ENCODE measurements at places on chromosomes 3 and 15.

GRCh38 chr3:194285024-194285849 is 65.9 kb downstream of the CPN2 start:
- no peak for DNase-seq

- DNase-seq = no peak
These were observed 54.8 kb downstream of the MESD start for GRCh38 chr15:80934761-80935221.

DNA sequence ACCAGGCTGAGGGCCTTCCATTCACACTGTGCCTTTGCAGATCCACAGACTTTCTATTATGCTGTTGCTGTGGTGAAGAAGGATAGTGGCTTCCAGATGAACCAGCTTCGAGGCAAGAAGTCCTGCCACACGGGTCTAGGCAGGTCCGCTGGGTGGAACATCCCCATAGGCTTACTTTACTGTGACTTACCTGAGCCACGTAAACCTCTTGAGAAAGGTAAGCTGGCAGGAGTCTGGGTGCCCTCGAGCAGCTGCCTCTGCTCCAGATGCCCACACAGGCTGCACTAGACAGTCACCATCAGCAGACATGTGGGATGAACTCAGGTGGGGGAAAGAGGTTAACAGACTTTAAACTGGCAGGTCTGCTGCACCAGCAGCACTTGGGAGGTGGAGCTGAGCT is 8.3 kb downstream of the TF start:
- no peak for DNase-seq

DNA sequence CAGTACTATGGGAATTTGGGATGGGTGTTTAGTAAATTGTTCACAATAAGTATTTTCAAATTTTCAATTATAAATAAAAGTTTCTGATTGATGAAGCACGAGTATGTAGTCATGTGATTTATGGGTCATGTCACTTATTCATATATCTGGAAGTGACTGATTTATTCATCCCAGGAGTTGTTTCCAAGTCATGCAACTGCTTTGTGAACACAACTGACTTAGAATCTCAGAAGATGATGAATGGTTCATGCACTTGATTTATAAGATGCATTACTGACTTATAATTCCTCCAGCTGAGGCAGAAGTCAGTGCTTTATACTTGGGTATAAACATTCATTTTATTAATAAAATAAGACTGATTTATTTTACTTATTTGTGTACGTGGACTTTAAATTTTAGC is 137.8 kb upstream of the CBLB start:
- DNase-seq = no peak

GRCh38 chr15:50506121-50506520 is 40.3 kb downstream of the USP50 start:
- DNase-seq = no peak

- DNase-seq = no peak
These were observed 24.1 kb downstream of the ZNF592 start for GRCh38 chr15:84772467-84772866.

GRCh38 chr3:128804017-128804810 is 75.2 kb upstream of the ACAD9 start:
- peak; percentile 51 for DNase-seq

DNA sequence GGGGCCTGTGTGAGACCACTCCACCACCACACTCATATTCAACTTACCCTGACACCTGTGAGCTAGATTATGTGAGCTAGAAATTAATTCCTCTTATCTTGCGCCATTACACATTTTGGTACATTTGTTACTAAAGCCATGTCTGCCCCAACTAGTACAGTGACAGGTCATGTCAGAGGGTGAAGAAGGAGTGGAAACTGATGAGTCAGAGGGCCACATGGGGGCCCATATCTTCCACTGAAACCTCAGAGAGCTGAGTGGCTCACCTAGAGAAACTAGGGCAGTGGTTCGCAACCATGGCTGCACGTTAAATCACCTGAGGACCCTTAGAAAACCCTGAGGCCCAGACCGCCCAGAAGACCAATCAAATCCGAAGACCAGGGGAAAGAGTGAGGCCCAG is 15.7 kb upstream of the MEF2A start:
- no peak for DNase-seq

- DNase-seq = no peak
These were observed 27.0 kb downstream of the NDUFB4 start for GRCh38 chr3:120622870-120623726.

DNA sequence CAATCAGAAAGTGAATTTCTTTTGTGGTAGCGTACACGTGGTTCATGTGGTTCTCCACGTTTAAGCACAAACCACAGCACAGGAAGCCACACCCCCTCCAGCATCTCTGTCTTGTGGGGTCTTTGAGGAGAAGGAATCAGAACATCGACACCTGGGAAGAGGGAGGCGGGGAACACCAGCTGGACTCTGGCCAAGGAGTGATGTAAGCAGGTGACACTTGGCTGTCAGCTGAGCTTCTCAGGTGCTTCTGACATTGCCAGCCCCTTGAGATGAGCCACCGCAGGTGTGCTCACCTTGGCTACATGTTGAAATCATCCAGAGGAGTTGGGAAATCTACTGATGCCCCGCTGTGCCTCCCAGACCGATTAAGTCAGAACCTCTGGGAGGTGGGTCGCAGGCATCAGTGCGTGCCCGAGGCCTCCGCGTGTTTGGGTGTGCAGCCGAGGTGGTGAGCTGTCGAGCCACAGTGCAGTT is 85.0 kb downstream of the FAM81A start:
- peak; percentile 26 for DNase-seq

DNA sequence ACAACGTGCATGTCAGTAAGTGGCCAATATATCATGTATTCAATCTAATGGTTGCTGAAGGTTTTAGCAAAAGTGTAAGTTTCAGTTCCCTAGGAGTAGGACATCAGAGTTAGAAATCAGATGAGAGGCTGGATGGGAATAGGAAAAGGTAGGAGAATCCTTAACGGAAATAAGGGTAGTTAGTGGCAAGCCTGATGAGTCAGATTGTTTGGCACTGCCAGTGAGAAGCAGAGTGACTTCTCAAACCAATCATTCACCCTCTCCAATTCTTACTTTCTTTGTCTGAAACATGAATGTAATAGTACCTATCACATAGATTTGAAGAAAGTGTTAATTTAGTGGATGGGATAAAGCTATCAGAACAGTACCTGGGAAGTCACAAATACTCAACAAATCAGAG is 894.0 kb downstream of the NTRK3 start:
- no peak for DNase-seq

GRCh38 chr3:32126305-32127015 is 20.0 kb downstream of the GPD1L start:
- DNase-seq = no peak

DNA sequence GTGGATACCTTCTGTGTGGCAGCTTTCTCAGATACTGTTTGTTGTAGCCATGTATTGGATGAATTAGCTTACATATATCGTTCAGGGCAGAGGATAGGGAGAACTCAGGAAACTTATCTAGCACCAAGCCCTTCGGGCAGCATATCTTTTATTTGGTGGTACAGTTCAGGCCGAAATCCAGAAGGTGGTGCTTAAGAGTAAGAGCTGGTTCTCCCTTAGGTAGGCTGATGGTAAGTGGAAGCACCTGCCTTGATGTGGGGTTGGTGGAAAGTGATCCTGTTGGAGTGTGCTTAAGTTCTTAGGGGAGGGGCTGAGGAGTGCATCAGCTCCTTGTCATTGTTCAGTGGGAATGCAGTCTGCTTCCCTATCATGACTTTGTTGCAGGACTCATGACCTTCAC is 187.5 kb downstream of the DOCK3 start:
- no peak for DNase-seq

DNA sequence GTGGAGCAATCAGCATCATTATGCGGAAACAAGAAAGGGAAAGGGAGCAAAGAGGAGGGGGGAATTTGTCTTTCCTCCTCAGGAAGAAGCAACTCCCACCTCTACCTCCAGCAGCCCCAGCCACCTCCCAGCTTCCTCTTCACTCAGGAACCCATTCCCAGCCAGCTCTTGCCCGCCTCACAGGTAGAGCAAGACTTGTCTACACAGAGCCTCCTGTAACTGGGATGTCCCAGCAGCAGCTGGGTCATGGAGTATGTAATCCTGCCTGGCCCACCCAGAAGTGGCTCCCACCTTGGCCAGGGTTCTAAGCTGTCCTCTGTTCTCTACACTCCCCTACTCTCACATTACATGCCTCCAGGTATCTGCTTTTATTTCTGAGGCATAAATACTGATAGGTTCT is 14.0 kb downstream of the IGDCC3 start:
- no peak for DNase-seq

- no peak for DNase-seq
These were observed 50.5 kb downstream of the TNFAIP8L3 start for GRCh38 chr15:51044037-51044727.

- no peak for DNase-seq
These were observed 2.9 kb upstream of the RAP2B start for GRCh38 chr3:153158961-153159735.

DNA sequence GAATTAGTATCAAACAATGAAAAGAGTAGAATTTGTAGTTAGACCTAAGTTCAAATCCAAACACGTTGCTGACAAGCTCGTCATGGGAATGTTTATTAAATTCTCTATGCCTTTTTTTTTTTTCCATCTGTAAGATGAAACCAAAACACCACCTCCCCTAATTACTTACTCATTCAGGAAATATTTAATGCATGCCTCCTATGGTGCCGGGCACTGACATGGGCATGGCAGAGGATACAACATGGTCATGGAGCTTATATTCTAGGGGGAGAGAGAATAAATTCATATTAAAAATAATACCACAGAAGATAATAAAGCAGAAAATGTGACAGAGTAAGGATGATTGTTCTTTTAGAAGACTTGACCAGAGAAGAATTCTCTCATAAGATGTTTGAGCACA is 215.8 kb downstream of the RYR3 start:
- DNase-seq = no peak

GRCh38 chr15:35107122-35107521 is 22.0 kb upstream of the NANOGP8 start:
- no peak for DNase-seq

DNA sequence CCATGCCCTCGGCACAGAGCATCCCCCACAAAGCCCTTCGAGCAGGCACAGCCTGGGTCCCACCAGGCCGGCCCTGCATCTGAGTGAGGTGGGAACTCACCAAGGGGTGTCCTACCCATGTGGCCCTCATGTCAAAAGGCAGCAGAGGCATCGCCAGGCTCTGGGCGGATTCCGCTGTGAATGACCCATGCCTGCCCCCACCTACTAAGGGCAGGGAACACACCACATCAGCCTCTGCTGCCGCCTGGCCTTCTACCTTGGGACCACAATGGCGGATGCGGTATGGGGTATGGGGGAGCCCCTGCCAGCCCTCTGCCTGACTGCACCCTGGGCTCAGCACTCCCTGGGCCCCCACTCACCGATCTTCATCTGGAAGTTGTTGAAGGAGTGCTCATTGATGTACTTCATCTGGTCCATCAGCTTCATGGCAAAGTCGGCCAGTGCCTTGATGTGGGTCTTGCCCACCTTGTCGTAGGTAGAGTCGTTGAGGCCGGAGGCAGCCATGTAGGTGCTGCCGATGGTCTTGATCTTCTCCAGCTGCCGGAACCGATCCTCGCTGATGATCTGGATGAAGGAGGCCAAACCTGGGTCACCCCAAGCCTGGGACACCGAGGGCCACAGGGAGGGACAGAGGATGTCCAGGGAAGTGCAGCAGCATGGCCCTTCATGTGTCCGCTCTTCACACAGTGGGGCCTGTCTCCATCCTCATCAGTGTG is 87.8 kb downstream of the SEC22A start:
- DNase-seq = no peak

DNA sequence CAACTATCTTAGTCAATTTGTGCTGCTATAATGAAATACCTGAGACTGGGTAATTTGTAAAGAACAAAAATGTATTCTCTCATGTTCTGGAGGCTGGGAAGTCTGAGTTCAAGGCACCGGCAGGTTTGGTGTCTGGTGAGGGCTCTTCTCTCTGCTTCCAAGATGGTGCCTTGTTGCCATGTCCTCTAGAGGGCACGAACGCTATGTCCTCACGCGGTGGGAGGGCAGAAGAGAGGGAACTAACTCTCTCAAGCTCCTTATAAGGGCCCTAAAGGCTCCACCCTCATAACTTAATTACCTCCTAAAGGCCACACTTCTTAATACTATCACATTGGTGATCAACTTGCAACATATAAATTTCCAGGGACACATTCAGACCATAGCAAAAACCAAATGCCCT is 108.4 kb downstream of the ADAMTSL3 start:
- no peak for DNase-seq

GRCh38 chr3:58621086-58621830 is 44.1 kb upstream of the FAM107A start:
- DNase-seq = no peak

DNA sequence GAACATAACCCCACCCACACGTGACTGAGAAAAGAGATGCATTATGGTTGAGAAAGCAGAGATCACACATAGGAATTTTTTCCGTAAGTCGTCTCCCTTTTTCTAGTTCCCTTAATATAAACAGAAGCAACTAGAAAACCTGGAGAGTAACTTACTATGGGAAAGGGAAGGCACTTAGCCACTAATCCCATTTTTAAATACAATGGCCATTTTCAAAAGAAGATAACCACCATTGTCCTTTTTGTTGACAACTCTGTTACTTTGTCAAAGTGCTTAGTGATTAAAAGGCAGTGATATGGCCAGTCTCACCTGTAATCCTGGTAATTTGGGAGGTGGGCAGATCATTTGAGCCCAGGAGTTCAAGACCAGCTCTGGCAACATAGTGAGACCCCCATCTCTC is 184.4 kb upstream of the UMPS start:
- DNase-seq = no peak

DNA sequence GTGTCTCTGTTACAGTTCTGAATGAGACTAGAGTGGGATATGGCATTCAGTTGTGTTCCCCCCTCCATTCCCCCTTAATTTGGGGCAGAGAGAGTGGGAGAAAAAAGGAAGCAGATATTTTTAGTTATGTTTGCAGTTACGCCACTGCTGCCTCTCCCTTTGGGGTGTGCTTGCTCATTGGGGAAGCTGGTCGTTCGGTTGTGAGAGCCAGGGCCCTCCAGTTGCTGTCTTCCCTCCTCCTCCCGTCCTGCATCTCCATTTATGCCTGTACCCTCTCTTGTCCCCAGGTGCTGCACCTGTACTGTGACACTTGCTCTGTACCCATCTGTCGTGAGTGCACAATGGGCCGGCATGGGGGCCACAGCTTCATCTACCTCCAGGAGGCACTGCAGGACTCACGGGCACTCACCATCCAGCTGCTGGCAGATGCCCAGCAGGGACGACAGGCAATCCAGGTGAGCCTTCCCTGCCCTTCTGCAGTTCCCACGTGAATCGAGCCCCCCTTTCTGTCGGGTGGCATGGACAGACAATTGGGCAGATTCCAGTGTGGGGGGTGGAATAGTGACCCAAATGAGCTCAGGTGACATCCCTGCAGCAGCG is 55.8 kb downstream of the TRIM71 start:
- DNase-seq = no peak

GRCh38 chr3:100107221-100107814 is 7.0 kb downstream of the FILIP1L start:
- no peak for DNase-seq
